SW 1271 (cell line): ENCODE measurements at places on chromosomes 3 and 15.
A peak's percentile ranks its signal among the peaks of the same experiment; 100 is the strongest.

DNA sequence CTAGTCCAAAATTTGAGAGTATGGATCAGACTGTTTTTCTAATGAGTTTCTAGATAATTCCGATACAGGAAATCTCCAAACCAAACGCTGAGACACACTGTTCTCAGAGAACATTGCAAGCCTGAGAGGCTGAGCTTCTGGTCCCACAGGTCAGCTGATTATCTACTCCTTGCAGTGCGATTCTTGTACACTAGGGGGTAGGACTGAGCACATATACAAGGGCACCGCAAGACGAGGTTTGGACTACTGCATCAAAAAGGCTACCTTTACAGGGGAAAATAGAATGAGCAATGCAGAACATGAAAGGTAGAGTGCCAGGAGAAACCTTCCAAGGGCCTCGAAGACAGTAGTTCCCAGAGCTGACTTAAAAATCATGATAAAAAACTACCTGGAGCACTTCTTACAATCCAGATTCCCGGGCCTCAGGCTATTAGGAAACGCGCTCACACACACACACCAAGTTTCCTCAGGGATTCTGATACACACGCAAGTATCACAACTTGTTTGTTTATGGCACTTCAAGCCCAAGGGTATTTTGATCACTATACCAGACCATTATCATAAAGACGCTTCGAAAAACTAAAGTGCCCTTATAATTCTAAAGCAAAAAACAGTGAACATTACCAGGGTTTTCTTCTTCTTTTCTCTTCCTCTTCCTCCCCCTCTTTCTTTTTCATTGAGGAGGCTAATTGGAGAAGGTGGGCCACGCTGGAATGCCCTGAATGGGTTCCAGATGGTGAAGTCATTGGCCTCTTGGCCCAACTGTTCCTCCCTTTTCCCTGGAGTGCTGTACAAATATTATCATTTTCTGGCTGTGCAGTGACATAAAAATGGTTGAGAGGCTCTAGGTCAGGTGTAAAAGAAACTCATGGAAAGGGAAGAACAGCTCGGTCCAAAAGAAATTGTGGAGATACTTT is 61.8 kb downstream of the SLC12A8 start:
- DNase-seq, result no peak

DNA sequence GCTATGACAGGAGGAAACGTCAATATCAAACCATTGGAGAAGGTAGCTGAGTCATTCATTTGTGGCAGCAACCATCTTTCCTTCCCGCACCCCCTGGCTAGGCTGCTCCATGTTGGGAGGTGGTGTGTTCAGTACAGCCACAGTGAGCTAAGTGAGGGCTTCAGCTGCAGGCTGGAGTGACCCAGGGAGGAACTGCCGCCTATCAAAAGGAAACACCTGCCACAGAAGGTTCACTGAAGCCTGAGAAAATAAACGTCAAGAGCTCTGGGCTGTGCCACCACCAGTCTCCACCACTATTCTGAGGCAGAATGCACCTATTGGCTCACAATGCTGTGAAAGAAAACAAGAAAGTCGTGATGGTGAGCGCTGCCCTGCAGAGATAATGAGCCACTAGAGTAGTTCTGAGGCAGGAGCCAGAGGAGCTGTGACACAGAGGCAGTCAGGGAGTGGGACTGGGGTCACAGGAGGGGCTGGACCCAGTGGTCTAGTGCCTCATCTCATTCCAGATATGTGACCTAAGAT is 34.8 kb upstream of the CD47 start:
- DNase-seq, result no peak

DNA sequence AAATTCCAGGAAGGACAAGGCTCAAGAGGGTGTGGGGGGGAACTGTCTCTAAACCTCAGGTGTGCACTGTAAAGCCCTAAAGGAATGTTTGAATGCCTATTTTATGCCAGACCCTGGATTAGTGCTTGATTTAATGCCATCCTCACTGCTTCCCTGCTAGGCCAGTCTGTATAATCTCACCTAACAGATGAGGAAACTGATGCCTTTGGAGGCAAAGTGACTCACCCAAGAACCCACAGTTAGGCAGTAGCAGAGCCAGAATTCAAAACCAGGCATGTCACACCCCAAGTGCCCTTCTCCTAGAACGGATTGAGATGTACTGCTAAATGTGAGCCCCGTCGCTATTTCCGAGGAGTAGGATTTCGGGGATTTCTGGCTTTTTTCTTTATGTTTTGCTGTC is 7.8 kb downstream of the CAMK1 start:
- DNase-seq, result no peak

GRCh38 chr15:90774731-90775514 is 57.8 kb downstream of the BLM start:
- DNase-seq, result peak; percentile 21

GRCh38 chr3:42557854-42558253 is 23.9 kb downstream of the SEC22C start:
- peak; percentile 30 for DNase-seq

DNA sequence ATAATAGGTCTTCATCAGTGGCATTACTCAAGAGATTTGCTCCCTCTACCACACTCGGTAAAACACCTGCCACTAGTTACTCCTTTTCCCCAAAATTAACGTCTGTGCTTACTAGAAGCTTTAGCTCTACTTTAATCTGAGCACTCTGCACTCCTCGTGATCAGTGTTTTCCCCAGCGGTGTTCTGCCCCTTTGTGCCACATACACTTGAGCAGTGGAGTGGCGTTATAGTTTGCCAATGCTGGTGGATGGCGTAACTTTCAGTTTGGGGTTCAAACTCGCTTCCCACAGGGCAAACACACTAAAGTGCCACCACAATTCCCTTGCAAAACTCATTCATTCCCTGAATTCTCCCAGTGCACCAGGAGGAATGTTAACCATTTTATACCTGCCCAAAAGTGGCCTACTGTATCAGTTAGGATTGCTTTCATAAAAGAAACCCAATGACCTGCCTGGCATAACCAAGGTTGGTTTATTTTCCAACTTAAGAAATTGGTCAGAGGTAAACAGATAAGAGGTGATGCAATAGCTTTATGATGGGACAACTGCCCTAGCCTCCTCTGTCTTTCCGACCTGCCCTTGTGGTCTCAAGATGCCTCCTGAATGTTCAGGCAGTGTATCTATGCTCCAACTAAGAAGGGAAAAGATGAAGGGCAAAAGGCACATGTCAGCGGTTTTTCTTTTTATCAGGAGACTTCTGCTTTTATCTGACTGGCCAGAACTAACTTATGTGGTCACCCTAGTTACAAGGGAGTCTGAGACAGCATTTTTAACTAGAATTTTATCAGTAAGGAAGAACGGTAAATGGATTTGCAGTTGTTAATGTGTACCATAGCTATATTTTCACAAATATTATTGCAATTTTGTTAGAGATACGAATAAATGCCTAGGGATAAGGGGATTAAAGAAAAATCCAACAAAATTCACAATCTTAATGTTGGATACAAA is 83.9 kb downstream of the FSIP1 start:
- DNase-seq, result no peak

DNA sequence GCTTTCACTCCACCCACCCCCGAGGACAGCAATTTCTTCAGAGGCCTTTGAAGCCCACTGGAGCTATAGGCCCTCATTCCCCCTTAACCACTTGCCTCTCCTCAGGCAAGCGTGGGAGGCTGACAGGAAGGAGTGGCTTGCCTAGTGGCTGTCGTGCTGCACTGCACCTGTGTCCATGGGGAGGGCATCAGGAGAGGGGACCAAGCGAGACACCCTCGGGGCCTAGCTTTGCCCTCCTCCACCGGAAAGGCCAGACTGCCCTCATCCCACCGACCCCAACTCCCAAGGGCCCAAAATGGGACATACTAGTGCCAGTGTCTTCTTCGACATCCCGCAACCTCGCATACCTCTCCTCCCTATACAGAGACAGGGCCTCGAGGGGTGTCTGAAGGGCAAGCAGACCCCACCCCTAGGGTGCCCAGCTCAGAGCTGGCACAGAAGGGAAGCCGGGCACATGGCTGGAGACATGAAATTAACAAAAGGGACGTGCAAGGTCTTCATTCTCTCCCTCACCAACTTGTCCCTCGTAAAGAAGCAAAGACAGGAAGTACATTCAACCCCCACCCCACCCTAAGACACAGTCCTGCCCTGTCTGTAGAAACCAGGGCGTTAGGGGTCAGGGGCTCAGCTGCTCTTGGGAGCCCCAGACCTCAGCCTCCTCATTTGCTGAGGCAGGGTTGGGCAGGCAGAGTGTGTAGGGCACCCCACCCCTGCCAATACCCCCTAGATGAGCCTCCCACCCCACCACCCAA is 24.3 kb downstream of the VIPR1 start:
- DNase-seq, result no peak

DNA sequence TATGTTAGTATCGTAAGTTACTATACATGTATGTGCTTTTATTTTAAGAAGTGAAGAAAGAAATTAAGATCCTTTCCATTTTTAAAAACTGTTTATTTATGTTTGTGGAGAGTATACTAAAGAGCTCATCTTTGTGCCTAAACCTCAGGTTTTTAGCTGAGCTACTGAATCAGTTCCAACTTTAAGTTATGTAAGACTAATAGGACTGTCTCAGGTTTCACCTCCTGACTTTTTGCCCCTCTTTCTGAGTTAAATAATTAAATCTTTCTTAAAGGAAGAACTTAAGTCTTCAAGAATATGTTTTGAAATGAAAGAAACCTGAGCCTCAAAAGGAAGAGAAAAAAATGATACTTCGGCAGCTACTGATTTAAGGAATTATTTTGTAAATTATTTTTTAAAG is 2.6 kb downstream of the SLMAP start:
- no peak for DNase-seq

- DNase-seq, result no peak
Measured at GRCh38 chr3:53921296-53921695, 29.6 kb upstream of the SELENOK start.
